ENCODE measurements at places on chromosomes 4 and X. TPM values are rescaled to one million over a fixed set of nuclear protein-coding genes. Genes with fewer than 3 reads are reported as not detected.

- H3K4me1 ChIP-seq: no peaks in the 10 kb centered on the region
- H3K36me3 ChIP-seq: no peaks in the 10 kb centered on the region
- no peak for DNase-seq
- peaks cover 4% of the 10 kb centered on the region for H3K27me3 ChIP-seq
Measured at GRCh38 chr4:5905714-5906113, 12.8 kb upstream of the CRMP1 start.

GRCh38 chr4:75844151-75844662 lies 58.0 kb downstream of the PPEF2 start:
- H3K36me3 ChIP-seq: no peaks in the 10 kb centered on the region
- no peak overlapping the region for H3K4me3 ChIP-seq
- no peak for DNase-seq
- no peak overlapping the region for H3K27ac ChIP-seq

GRCh38 chr4:150722908-150723362 lies 141.0 kb downstream of the MAB21L2 start:
- peak; percentile 9 for DNase-seq
- no peaks in the 10 kb centered on the region for H3K27me3 ChIP-seq
- no peaks in the 10 kb centered on the region for H3K4me1 ChIP-seq
- H3K27ac ChIP-seq: no peak overlapping the region
- H3K4me3 ChIP-seq: no peak overlapping the region

DNA sequence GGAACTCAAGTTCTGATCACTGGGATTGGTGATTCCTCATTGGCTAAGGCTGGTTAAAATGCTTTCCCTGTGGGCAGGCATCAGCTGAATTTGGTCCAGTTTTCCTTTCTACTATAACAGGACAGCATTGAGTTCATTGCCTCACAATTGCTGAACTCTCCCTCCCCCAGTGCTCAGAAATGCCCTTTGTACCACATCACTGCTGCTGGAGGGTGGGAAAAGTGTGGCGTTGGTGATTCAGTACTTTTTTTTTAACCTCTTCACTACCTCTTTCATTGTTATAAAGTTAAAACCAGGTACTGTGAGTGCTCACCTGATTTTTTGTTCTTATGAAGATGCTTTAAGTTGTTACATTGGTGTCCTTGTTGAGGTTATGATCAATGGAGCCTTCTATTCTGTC lies 69.3 kb upstream of the IL2 start:
- no peaks in the 10 kb centered on the region for H3K4me1 ChIP-seq
- no peak for DNase-seq
- no peak overlapping the region for H3K4me3 ChIP-seq
- no peaks in the 10 kb centered on the region for H3K36me3 ChIP-seq
- H3K27me3 ChIP-seq: no peaks in the 10 kb centered on the region

DNA sequence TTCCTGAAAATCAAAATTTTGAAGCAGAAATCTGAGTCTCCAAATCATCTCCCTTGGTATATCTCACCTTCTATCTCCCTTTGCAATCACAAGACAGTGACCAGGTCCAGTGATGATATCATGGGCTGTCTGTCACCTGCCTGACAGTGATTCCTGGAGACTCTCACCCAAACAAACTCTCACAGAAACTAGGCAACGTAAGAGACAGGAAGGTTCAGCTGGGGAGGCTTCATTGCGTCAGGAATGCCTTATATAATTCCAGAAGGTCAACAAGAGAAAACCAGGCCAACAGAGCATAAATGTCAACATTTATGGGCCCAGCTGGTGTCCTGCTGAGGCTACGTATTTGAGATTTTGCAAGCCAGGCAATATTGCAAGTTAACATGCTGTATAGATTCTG lies 412.7 kb downstream of the KCNIP4 start:
- H3K27ac ChIP-seq: no peak overlapping the region
- H3K4me1 ChIP-seq: no peaks in the 10 kb centered on the region
- H3K36me3 ChIP-seq: no peaks in the 10 kb centered on the region
- no peaks in the 10 kb centered on the region for H3K27me3 ChIP-seq

- no peak overlapping the region for H3K27ac ChIP-seq
- no peak for DNase-seq
- H3K27me3 ChIP-seq: no peaks in the 10 kb centered on the region
- H3K4me3 ChIP-seq: no peak overlapping the region
- no peaks in the 10 kb centered on the region for H3K36me3 ChIP-seq
Measured at GRCh38 chrX:13317366-13317765, 2.5 kb downstream of the ATXN3L start.

- no peak overlapping the region for H3K27ac ChIP-seq
- DNase-seq: no peak
- no peaks in the 10 kb centered on the region for H3K4me1 ChIP-seq
- no peaks in the 10 kb centered on the region for H3K36me3 ChIP-seq
- H3K4me3 ChIP-seq: no peak overlapping the region
Measured at GRCh38 chr4:2254665-2255500, 7.0 kb downstream of the MXD4 start.

- H3K4me3 ChIP-seq: no peak overlapping the region
- H3K27ac ChIP-seq: no peak overlapping the region
- H3K27me3 ChIP-seq: no peaks in the 10 kb centered on the region
- H3K4me1 ChIP-seq: no peaks in the 10 kb centered on the region
- no peaks in the 10 kb centered on the region for H3K36me3 ChIP-seq
Measured at GRCh38 chr4:171629182-171629581, 184.0 kb upstream of the GALNTL6 start.

DNA sequence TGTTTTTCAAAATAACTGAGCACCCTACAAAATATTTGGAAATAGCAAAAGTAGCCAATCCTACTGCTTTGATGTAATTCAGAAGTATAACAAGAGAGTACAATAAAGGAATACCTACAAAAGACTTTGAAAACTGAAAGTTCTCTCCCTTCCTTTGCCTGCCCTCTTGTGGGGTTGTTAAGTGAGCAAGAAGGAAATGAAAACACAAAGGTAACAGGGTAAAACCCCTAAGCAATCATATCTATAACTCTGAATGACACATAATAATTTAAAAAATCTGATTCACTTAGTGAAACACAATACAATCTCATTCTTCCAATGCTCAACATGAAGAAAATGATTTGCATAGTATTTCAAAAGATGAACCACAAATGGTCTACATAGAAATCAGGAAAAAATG lies 98.2 kb downstream of the FRYL start:
- H3K36me3 ChIP-seq: no peaks in the 10 kb centered on the region
- DNase-seq: no peak
- H3K4me1 ChIP-seq: no peaks in the 10 kb centered on the region
- H3K4me3 ChIP-seq: no peak overlapping the region

GRCh38 chrX:75303795-75304194 lies 29.9 kb downstream of the UPRT start:
- DNase-seq: no peak
- no peaks in the 10 kb centered on the region for H3K4me1 ChIP-seq
- H3K4me3 ChIP-seq: no peak overlapping the region

GRCh38 chrX:21943460-21944135 lies 3.1 kb downstream of the SMS start:
- H3K27ac ChIP-seq: no peak overlapping the region
- no peaks in the 10 kb centered on the region for H3K4me1 ChIP-seq
- H3K4me3 ChIP-seq: no peak overlapping the region
- H3K36me3 ChIP-seq: peaks cover 2% of the 10 kb centered on the region
- DNase-seq: no peak

GRCh38 chrX:42686706-42687105 lies 91.3 kb downstream of the PPP1R2C start:
- no peak for DNase-seq
- no peak overlapping the region for H3K27ac ChIP-seq
- H3K36me3 ChIP-seq: no peaks in the 10 kb centered on the region
- no peak overlapping the region for H3K4me3 ChIP-seq
- no peaks in the 10 kb centered on the region for H3K4me1 ChIP-seq

- H3K27me3 ChIP-seq: no peaks in the 10 kb centered on the region
- H3K4me1 ChIP-seq: peaks cover 60% of the 10 kb centered on the region
- no peak overlapping the region for H3K4me3 ChIP-seq
- H3K36me3 ChIP-seq: no peaks in the 10 kb centered on the region
- peak overlapping the region; percentile 93 for H3K27ac ChIP-seq
Measured at GRCh38 chr4:145734576-145735346, 54.8 kb downstream of the C4orf51 start.

DNA sequence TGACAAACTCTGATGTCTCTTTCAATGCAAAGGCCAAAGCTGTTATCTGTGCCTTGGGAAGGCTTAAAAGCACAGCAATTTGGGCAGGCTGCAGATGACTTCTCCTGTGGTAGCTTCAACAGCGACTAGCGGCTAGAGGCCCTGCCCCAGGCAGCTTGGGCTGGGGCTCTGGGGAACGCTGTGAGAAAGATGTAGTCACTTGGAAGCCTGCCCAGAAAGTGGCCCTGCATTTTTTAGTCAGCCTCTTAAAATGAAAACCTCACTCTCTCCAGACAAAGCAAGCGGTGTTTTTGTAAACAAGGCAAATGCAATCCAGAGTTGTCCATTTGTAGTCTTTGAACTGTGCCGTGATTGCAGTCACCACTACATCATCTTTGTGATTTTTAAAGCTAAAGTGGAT lies 27.5 kb downstream of the PCYT1B start:
- H3K27ac ChIP-seq: no peak overlapping the region
- H3K27me3 ChIP-seq: no peaks in the 10 kb centered on the region
- peaks cover 6% of the 10 kb centered on the region for H3K4me1 ChIP-seq
- DNase-seq: peak; percentile 70
- no peak overlapping the region for H3K4me3 ChIP-seq

DNA sequence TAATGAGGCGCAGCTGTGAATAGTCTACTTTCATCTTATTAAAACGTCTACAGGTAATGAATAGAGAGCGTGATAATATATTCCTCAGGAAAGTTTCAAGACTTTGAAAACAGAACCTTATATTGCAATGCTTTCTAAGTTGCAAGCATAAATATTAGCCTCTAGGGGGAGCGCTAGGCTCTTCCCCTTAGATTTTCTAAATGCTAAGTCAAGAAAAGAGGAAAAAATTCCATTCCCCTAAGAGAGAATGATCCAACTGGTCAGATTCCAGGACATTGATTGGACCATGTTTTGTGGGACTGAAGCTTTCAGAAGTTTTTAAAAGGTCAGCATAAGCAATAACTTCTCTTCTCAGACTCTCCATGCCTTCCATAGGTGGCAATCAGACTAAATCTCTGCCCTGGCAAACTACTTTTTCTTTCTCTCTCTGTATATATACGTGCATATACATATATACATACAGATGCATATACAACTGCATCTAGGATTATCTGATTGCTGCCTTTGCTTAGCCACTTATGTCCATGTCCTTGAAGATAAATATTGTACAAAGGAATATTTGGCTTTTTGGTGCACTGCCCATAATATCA lies 492.9 kb downstream of the INPP4B start:
- peak; percentile 19 for DNase-seq
- H3K4me3 ChIP-seq: no peak overlapping the region
- H3K27ac ChIP-seq: no peak overlapping the region
- no peaks in the 10 kb centered on the region for H3K27me3 ChIP-seq

- DNase-seq: peak; percentile 34
- H3K4me1 ChIP-seq: no peaks in the 10 kb centered on the region
- H3K36me3 ChIP-seq: no peaks in the 10 kb centered on the region
- no peaks in the 10 kb centered on the region for H3K27me3 ChIP-seq
- peak overlapping the region; percentile 92 for H3K4me3 ChIP-seq
- peak overlapping the region; percentile 86 for H3K27ac ChIP-seq
Measured at GRCh38 chr4:25161593-25161950, 1.3 kb upstream of the SEPSECS start.

GRCh38 chrX:68199062-68199848 lies 234.0 kb downstream of the OPHN1 start:
- H3K4me1 ChIP-seq: peaks cover 11% of the 10 kb centered on the region
- H3K4me3 ChIP-seq: no peak overlapping the region
- H3K27me3 ChIP-seq: no peaks in the 10 kb centered on the region
- H3K27ac ChIP-seq: peak overlapping the region; percentile 36
- peak; percentile 71 for DNase-seq
- no peaks in the 10 kb centered on the region for H3K36me3 ChIP-seq

- no peaks in the 10 kb centered on the region for H3K36me3 ChIP-seq
- H3K4me3 ChIP-seq: no peak overlapping the region
- no peaks in the 10 kb centered on the region for H3K4me1 ChIP-seq
- H3K27ac ChIP-seq: no peak overlapping the region
Measured at GRCh38 chr4:26450418-26450817, 39.9 kb downstream of the CCKAR start.

- H3K27ac ChIP-seq: peak overlapping the region; percentile 84
- H3K36me3 ChIP-seq: no peaks in the 10 kb centered on the region
- H3K4me3 ChIP-seq: peak overlapping the region; percentile 12
- H3K27me3 ChIP-seq: no peaks in the 10 kb centered on the region
Measured at GRCh38 chr4:128653527-128654444, 155.7 kb upstream of the JADE1 start.

DNA sequence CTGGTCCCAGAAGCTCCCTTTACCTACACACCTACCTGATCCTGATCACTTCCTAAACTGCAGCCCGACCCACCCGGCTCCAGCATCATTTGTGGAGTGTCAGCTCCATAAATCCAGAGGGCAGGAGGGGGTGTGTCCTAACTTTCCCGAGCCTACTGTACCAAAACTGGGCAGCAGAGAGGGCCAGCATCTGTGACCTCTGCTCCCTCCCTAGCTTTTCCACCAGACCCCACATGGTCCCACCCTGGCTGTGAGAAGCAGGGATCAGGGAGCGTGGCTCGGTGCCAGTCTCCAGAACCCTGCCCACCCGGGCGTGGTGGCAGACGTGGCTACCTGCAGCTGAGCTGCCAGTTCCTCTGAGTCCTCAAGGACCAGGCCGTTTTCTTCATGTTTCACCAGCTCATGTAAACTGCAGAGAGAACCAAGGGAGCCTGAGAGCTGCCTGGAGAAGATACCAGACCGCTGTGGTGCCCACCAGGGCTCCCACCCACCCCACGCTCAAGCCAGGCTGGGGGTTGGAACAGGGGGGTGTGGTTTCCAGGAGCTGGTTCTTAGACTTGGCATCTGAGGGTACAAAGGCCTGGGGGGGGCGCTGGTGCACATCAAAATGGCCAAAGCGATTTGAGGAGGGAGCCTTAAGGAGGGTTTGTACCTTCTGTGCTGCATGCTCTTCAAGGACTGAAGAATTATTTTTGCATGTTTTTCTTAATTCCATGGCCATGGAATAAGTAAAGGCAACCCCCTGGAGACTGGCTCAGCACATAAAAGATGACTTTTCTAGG lies 76.7 kb upstream of the DRD5 start:
- no peaks in the 10 kb centered on the region for H3K27me3 ChIP-seq
- no peaks in the 10 kb centered on the region for H3K4me1 ChIP-seq
- no peak overlapping the region for H3K27ac ChIP-seq
- no peak for DNase-seq

Gene DNAJB14
- 26.1 TPM for total RNA-seq

Gene RIPPLY1
- 14.6 TPM for total RNA-seq

Gene ALAS2
- total RNA-seq: not detected

Gene BEND2
- total RNA-seq: not detected

Gene PLS3
- total RNA-seq: 412 TPM

Gene BLOC1S4
- total RNA-seq: 17.2 TPM

Gene TCEAL3
- total RNA-seq: 24.1 TPM

Gene WDR17
- total RNA-seq: 1.6 TPM

Gene DMD
- 80.7 TPM for total RNA-seq

Gene PI4K2B
- 21.9 TPM for total RNA-seq

Gene PPP1R2C
- total RNA-seq: not detected

Gene SLC34A2
- total RNA-seq: not detected

Gene KDR
- 0.38 TPM for total RNA-seq

Gene CT45A5
- not detected for total RNA-seq

Gene IGSF1
- total RNA-seq: not detected

All from SJCRH30 (cell line).